Activated T-cell treated with anti-CD3 and anti-CD28 coated beads for 24 hours (primary cell): ENCODE measurements at places on chromosomes 6 and 20.

GRCh38 chr6:100751590-100751989, 129.5 kb downstream of the ASCC3 start:
- no peak for DNase-seq

GRCh38 chr6:134637282-134637681, 312.6 kb downstream of the ALDH8A1 start:
- no peak for DNase-seq

- DNase-seq: no peak
Observed at GRCh38 chr6:29626948-29627754, 5.8 kb downstream of the GABBR1 start.

- no peak for DNase-seq
Observed at GRCh38 chr6:137727216-137727765, 139.8 kb upstream of the TNFAIP3 start.

GRCh38 chr6:20827798-20828197, 293.5 kb downstream of the CDKAL1 start:
- DNase-seq: no peak

DNA sequence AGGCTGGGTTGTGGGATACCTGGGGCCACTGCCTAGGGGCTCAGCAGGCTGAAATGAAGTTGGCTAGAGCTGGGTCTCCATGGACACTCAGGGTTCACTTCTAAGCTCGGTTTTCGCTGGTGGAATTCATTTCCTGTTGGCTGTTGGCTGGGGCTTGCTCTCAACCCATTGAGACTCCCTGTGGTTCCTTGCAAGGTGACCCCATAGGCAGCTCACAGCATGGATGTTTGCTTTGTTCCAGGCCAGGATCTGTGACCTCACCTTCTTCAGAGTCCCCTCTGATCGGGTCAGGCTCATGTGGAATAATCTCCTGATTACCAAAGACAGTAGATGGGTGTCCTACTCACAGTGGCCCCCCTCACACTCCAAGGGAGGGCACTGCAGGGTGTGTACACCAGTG, 229.3 kb downstream of the QKI start:
- no peak for DNase-seq

DNA sequence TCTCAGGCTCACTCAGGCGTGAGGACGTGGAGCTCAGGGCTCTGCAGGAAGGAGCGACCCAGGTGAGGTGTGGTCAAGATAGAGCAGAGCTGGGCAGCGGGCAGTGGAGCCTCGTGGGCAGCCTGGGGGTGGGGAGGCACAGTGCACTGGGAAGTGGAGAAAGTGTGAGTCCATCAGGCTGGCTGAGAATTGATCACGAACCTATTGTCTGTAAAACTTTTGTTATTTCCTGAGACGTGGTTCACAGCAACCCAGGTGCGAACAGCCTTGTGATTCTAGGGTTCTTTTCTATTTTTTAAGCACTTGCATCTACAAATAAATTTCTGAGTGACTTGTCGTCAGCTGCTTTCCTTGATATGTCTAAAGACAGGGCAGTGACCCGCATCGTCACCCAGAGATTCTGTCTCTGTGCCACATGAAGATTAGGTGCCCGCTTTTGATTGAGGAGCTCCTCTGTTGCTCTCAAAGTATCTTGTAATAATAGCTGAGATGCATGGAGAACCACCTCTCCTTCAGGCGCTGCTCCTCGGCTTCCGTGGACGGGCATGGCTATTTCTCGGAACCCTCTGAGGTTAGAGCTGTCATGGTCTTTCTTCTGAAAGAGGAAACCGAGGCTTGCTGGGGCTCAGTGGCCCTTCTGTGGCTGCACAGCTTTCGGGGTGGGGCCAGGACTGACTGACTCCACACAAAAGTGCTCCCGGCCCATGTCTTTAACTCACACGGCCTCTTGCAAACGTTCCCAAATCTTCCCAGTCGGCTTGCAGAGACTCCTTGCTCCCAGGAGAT, 662 bp upstream of the CCR6 start:
- no peak for DNase-seq

DNA sequence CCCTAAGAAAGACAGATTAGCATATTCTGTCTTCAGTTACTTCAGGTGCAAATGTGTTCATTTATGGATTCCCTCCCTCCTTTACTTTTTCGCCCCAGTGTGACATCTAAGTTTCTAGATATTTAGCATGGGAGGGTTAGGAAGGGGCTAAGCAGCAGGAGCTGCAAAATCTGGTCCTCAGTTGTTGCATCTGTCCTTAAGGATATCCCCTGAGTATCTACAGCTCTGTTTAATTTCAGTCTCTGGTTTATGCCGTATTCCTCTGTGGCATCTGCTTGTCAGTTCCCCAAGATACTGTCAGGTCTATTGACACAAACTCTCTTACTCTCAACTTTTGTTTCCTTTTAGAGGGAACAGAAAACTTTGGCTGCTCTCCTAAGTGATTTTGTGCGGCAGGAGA, 754.6 kb upstream of the MAP3K7 start:
- no peak for DNase-seq

- DNase-seq: no peak
Observed at GRCh38 chr20:19958219-19958618, 58.9 kb upstream of the NAA20 start.

DNA sequence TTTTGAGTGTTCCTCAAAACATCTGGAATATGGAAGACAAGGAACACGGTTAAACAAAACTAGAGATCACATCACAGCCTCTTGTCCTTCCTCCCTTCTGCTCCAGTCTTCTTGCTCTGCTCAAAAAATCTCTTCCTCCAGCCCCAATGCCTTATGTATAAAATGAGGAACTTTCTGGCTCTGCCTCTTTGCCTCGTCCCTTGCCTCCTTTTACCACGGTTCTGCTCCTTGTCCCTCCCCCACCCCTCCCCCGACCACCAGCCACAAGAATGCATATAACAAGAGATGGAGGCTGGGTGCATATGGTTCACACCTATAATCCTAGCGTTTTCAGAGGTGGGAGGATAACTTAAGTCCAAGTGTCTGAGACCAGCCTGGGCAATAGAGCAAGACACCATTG, 43.6 kb downstream of the PLAGL2 start:
- no peak for DNase-seq

DNA sequence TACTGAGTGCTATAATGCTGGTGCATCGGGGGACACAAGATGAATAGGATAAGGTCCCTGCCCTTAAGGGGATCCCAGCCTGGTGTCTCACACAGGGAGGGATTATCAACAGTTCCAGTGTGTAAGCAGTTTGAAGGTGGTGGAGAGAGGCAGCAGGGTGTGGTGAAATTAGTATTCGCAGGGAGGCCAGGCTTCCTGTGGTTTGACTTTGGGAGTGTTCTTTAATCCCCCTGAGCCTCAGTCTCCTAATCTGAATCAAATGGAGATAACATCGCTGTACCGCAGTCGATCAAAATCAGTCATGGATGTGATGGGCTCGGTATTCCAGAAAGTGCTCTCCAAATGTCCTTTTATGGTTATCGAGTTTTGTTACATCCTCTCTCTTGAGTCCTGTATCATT, 288.1 kb upstream of the SUPT3H start:
- no peak for DNase-seq

DNA sequence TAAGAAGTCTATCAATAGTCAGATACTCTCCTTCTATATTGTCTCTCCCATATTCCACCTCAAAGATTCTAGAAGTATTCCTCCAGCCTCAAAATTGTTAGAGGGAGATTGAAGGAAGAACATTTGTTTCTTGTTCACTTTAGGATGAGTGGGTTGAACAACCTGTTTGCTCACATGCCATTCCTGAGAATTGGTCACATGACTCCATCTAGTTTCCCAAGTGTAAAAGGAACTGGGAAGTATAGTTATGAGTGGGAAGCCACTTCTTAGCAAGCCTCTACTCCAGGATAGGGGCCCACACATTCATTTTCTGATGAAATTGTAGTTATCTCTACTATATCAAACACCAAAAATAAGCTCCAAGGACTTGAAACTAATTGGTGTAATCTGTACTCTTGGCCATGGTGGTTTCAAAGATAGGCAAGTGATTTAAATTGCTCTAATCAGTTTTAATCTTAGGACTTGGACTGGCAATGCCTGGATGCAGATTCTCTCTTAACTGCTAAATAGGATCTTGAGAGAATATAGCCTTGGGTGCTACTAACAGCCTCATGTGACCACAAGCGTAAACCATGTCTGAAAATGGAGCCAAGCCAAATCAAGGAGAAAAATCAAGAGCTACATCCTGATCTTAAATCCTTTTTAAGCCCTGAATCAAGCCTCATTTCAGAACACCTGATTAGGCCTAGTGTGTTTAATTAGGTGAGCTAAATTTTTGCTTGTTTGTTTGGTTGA, 758.7 kb upstream of the MAN1A1 start:
- DNase-seq: no peak

- DNase-seq: no peak
Observed at GRCh38 chr6:52990342-52990741, 4.7 kb downstream of the GSTA4 start.

DNA sequence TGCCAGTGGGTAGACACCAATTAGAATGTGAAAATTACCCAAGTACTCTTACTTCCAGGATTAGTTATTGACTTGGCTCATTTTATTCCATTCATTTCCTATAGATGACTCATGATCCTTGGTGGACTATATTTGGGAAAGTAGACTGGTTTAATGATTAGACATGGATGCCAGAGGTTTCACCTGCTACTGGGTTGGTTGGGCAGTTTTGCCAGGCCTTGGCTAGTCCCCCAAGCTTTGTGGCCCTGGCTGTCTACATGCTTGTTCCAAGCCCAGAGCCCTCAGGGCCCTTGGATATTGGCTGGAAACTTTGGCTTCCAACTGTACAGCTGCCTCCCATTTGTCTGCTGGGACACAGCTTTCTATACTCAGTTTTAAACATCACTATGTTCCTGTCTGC, 104.1 kb downstream of the ZFP64 start:
- no peak for DNase-seq

DNA sequence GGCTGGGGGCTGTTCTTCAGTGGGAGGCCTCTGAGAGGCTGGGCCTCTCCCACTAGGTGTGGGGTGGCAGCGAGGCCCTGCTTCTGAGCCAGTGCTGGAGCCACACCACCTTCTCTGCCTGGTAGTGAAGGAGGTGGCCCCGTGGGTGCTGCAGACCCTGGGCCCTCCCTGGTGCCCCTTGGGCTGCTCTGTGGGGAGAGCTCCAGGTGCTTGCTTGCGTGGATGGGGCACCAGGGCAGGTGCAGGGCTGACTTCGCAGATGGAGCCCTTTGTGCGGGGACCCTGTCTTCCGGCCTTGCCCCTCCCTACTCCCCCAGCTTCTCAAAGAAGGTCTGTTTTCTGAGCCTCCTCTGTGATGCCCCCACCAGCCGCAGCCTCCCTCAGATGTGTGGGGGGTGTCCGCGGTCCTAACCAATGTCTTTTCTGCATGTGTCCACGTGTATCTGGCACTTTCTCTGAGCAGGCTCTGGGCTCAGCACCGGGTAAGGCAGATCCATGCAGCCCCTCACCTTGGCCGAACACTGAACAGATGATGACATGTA, 17.2 kb upstream of the MYT1 start:
- DNase-seq: no peak

DNA sequence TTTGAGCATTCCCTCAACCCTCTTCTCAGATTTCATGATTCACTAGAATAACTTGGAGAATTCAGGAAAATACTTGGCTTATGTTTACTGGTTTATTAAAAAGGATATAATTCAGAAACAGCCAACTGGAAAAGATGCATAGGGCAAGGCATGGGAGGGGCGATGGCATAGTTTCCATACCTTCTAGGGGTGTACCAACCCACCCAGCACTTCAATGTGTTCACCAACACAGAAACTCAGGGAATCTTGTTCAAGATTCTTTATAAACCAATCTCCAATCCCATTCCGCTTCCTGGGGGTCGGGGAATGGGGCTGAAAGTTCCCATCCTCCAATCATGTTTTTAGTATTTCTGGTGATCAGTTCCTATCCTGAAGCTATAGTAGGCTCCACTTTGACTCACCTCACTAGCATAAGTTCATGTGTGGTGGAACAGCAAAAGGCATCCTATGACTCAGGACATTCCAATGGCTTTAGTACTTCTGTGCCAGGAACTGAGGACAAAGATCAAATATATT, 164.4 kb downstream of the SIM1 start:
- DNase-seq: no peak

- DNase-seq: no peak
Observed at GRCh38 chr6:139485742-139486475, 111.5 kb upstream of the CITED2 start.

- no peak for DNase-seq
Observed at GRCh38 chr6:166433096-166433495, 50.4 kb upstream of the MPC1 start.

DNA sequence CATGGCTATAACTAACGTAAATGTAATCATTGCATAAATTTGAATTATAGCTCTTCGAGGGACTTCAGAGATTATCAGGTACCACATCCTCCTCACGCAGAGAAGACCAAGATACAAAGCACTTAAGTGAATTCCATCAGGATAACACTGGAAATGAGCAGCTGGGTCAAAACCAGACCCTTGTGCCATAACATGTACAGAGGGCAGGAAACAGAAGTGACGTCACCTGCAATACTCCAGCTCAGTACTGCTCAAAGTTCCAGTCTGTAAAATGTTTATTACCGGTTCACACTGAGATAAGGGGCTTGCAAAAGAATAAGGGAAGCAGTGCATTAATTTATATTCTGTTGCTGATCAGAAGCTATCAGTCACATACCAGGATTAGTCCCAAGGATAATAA, 45.8 kb downstream of the RGS17 start:
- DNase-seq: no peak

- DNase-seq: no peak
Observed at GRCh38 chr6:169164451-169164850, 89.2 kb downstream of the THBS2 start.

GRCh38 chr6:22281341-22282085, 15.3 kb downstream of the PRL start:
- DNase-seq: no peak

- DNase-seq: no peak
Observed at GRCh38 chr20:53611449-53611894, 17.8 kb upstream of the ZNF217 start.

DNA sequence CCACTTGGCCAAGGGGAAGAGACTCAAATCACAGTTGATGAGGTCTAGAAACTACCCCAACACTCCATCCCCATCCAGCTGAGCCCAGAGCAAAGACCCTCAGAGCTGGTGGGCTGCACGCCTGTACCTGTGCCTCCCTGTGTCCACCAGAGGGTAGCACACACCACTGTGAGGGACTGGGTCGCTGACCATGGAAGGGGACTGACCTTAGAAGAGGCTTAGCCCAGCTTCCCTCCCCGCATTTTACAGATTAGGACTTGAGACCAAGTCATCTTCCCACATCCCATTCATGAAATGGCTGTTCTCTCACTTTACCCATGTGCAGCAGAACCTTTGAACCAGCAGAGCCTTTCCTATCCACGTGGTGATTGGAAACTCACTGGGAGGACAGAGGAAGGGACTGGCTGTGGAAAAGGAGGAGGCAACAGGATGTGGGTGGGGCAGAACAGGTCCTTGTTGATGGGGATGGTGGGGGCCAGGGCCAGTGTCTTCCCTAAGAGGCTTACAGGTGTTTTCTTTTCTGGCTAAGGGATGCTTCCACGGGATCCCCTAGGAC, 44.3 kb downstream of the CPXM1 start:
- DNase-seq: no peak

- DNase-seq: no peak
Observed at GRCh38 chr6:41492261-41492891, 53.8 kb upstream of the FOXP4 start.

GRCh38 chr6:87907521-87907920, 140.1 kb upstream of the SPACA1 start:
- no peak for DNase-seq
